ENCODE measurements at places on chromosomes 7 and 10.

GRCh38 chr10:128367807-128368206, 241.6 kb upstream of the MKI67 start:
- DNase-seq = no peak

GRCh38 chr10:77032188-77032570, 605.4 kb downstream of the KCNMA1 start:
- no peak for DNase-seq

GRCh38 chr7:48876087-48876486, 48.3 kb upstream of the CDC14C start:
- no peak for DNase-seq

GRCh38 chr10:63646491-63646890, 125.3 kb downstream of the REEP3 start:
- DNase-seq = no peak

DNA sequence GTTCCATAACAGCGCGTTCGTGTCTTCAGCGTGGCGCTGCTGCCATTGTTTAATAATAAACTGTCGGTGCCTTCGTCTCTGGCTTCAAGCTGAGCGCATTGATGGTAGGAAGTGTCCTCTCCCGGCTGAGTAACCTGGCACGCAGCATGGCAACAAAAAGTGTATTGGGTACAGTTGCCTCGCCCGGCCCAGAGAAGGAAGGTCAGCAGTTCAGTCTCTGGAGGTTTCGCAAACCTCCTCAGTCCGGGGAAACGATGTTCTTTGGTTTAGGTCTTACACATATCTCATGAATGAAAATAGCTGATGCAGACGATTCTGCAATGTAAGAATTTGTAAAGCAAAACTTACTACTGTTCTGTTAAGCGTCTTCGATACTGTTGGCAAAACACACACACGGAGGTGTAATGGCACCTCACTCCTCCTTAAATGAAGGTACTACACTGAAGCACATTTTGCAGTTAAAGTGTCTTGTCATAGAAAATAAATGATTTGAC, 739 bp upstream of the CCDC186 start:
- DNase-seq = no peak

Measured in CD4-positive, alpha-beta T cell treated with Interleukin-4 for 1 hour (primary cell).